ENCODE measurements at places on chromosomes 13 and 19.

GRCh38 chr13:31625115-31625514, 114.2 kb upstream of the RXFP2 start:
- no peak for DNase-seq

- DNase-seq: peak; percentile 16
Observed at GRCh38 chr13:39612023-39612637, 9.1 kb upstream of the LHFPL6 start.

DNA sequence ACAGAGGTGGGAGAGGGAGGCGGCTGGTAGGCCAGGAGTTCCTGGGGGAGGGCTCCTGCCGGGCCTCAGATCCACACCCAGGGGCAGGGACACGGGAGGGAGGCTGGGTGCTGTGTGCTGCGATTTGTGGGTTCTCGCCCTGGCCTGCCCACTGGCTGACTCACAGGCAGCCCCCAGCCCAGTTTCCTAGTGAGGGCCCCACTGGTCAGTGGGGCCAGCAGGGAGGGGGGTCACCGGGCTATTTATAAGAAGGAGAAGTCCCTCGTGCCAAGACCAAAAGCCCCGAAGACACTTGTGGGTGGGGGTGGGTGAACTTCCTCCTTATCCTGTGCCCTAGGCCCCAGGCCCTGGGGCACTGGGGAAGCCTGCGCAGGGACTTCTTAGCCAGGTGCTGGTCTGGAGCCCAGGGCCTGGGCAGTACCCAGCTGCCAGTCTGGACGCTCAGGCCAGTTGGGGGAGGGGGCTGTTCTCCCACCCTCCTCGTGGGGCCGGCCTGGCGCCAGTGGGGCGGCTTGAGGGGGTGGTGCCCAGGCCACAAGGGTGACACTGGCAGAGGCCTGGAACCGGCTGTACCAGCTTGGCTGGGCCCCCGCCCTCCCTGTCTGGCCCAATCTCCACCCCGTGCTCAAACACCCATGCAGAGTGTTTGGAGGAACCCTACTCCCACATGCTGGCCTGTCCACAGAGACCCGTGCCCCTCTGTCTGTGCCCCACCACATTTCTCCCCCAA, 5.0 kb upstream of the JUNB start:
- DNase-seq: no peak

DNA sequence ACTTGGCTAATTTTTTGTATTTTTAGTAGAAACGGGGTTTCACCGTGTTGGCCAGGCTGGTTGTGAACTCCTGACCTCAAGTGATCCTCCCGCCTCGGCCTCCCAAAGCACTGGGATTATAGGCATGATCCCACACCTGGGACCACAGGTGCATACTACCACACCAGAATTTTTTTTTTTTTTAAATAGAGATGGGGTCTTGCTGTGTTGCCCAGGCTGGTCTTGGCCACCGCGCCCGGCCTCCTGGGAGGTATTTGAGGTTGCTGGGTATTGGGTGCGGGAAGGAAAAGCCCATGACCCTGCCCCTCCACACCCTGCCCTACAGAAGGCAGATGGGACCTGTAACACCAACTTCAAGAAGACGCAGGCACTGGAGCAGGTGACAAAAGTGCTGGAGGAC, 13.6 kb downstream of the ACTMAP start:
- no peak for DNase-seq

DNA sequence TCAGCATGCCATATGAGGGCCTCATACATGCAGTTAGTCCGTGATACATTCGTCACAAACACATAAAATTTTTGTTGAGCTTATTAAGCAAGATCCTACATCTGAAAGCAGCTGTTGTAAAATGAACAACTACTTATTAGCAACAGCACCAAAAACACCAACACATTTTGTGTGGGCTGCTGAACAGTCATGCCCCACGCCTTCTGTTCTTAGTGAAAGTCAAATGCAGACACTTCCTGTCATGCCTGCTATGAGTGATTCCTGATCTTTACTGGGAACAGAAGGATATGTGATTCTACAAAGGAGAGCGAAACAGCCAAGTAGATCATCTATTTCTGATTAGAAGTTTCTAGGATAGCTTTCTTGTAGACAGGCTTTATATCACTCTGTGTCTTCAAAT, 4.2 kb upstream of the B3GLCT start:
- no peak for DNase-seq

GRCh38 chr13:84332346-84332745, 450.1 kb upstream of the SLITRK1 start:
- DNase-seq: no peak

- DNase-seq: no peak
Observed at GRCh38 chr19:5536337-5536894, 31.3 kb downstream of the TINCR start.

DNA sequence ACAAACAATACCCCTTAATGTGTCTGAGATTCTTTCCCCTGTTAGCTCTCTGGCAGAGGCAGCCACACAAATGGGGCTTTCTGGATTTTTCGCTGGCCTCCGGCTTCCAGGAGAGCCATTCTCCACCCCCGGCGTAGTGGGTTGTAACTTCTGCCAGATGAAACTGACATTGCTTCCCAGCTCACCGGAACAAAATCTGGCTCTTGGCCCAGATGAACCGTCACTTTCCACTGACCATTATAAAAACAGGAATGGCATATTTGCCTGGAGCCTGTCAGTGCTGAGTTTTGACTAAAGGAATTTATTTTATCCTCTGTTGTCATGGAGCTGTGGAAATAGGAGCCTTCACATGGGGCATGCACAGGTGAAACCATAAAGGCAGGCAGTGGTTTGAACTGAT, 120.6 kb upstream of the GPR12 start:
- no peak for DNase-seq

GRCh38 chr19:39084732-39085080, 538 bp downstream of the ACP7 start:
- DNase-seq: no peak

DNA sequence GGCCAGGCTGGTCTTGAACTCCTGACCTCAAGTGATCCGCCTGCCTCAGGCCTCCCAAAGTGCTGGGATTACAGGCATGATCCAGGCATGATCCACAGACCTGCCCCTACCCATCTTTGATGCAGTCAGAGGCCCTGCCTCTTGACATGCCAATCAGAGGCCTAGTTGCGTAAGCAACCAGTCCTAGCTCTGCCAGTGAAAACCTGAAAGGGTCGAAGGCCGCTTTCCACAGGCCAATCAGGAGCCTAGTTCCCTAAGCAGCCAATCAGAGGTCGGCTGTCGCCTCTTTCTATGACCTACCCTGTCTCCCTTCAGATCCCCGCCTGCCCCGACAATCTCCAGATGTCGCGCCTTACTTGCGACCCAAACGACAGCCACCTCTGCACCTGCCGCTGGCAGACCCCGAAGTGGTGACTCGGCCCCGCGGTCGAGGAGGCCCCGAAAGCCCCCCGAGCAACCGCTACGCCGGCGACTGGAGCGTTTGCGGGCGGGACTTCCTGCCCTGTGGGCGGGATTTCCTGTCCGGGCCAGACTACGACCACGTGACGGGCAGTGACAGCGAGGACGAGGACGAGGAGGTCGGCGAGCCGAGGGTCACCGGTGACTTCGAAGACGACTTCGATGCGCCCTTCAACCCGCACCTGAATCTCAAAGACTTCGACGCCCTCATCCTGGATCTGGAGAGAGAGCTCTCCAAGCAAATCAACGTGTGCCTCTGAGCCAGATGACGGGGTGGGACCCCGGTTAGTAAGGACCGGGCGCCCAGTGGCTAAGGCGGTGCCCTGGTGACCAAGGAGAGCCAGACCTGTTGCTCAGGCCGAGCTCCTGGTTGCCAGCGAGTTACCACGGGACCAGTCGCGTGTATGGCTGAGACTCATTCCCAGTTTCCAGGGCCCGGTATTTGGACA, 6.3 kb downstream of the SYDE1 start:
- no peak for DNase-seq

DNA sequence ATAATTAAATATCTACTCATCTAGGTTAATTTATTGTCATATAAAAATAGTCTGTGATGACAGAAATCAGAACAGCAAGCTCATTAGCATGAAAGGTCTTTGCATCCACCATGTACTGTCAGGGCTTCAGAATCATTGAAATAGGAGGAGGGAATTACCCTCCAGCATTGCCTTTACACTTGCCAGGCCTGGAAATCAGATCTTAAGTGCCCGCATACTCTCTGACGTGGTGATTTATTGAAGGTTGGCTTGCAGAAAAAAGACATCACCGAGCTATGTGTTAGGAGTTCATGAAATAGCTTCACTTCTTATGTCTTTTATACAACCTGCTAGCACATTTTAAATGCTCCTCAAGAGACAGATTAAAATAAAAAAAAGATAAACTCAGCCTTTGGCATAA, 661.7 kb upstream of the SLITRK1 start:
- DNase-seq: no peak

DNA sequence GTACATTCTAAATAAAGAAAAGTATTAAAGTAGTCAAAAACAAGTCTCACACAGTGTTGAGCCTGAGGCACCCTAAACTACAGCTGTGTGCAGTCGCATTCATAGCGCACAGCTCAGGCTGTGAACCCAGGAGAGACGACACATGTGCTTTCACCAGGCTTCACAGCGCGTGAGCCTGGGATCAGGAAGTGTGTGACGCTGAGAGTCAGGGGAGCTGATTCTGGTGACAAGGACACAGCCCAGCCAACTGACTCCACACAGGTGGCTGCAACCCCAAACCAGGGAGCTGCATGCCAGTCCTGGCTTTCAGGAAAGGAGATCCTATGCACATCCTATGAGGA, 41.6 kb downstream of the COL4A1 start:
- no peak for DNase-seq

- no peak for DNase-seq
Observed at GRCh38 chr19:13865571-13866462, 11.1 kb upstream of the NANOS3 start.

- no peak for DNase-seq
Observed at GRCh38 chr19:34676697-34677385, at the start of gene SCGB2B2. SCGB2B2 (minus strand) TSS chr19:34677159; CDS start chr19:34594563, 82,596 bp downstream.

Data from activated T-helper 1 cell treated with anti-CD3 and anti-CD28 coated beads, Interleukin-12 subunit alpha, Interleukin-12 subunit beta, Interleukin-2, Interleukin-4 antibody, amounts not matched to agents 30 ng/mL and 10 ng/mL and 1 ng/mL, durations not matched to agents 14 hours and 24 hours and 36 hours (primary cell).